ENCODE measurements at places on chromosomes 6 and 20.

- no peak for DNase-seq
Measured at GRCh38 chr6:37382994-37383765, 29.4 kb downstream of the RNF8 start.

- DNase-seq = no peak
Measured at GRCh38 chr6:107843400-107843799, 19.3 kb upstream of the SCML4 start.

DNA sequence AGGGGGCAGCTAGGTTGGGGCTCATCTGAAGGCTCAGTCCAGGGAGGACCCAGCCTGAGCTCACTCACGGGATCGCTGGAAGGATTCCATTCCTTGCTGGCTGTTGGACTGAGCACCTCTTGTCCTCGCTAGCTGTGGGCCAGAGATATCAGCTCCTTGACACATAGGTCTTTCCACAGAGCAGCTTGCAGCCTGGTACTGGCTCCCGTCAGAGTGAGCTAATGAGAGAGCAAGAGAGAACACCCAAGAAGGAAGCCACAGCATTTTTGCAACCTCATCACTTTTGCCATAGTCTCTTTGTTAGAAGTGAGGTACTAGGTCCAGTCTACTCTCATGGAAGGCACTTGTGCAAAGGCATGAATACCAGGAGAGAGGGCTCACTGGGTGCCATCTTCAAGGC, 179.9 kb downstream of the CDC5L start:
- peak; percentile 8 for DNase-seq

DNA sequence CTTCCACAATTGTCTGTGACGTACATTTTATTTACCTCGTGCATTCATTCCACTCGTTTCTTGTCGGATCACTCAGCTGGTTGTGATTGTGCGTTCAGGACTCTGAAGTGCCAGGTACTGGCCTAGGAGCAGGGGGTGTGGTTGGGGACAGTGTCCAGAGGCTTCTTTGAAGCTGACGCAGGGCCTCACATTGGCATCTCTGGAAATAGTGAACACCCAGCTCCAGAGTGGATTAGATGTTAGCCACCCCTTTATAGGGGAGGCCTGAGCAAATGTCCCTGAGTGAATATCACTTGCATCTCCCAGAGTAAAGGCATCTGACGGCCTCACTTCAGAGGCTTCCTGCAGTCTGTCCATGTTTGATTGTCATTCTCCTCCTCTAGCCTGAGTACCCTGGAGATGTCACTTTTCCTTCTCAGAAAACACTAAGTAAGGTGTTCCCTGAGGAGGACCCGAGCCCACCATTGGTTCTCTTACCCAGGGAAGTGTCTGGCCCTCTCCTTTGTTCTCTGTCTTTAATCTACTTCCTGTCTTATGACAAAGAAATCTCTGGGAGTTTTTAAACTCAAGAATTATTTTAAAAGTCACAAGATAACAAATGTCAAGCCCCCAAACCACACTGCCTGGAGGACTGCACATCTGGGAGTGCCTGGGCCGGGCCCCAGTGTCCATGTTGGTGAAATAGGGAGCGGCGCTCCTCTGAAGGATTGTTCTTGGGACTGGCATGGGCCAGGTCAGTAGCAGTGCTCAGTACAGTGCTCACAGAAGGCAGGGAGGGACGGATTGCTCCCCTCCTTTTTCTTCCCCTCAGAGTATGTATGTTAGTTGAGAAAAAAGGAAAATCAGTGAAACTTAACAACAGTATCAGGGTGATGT, 10.8 kb downstream of the STX16 start:
- no peak for DNase-seq

DNA sequence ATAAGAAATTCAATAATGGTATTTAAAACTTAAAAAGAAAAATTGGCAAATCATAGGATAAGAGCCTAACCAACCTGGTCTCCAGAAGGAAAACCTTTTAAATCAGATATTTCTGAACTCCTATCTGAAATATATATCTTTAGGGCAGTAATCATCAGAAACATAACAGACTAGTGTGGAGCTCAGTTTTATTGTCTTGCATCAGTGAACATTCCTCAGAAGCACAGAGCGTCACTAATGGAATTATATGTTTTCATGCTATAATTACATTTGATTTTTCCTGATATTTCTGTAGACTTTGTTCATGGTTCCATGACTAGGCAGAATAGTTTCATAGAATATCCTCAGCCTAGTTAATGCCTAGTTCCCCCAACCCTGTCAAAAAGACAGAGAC, 262.2 kb downstream of the EYA4 start:
- DNase-seq = no peak

- DNase-seq = no peak
Measured at GRCh38 chr20:62365814-62366369, 1.2 kb downstream of the LAMA5 start.

DNA sequence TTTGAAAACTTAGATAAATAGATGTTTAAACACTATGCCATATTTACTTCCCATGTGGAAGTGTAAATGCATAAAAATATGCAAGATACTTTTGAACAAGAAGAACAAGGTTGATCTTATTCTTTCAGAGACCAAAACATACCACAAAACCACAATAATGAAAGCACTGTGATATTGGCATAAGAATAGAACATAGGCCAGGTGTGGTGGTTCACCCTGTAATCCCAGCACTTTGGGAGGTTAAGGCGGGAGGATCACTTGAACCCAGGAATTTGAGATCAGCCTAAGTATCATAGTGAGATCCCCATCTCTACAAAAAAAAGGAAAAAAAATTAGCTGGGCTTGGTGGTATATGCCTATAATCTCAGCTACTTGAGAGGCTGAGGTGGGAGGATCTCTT, 66.5 kb downstream of the KCNS1 start:
- DNase-seq = peak; percentile 70

DNA sequence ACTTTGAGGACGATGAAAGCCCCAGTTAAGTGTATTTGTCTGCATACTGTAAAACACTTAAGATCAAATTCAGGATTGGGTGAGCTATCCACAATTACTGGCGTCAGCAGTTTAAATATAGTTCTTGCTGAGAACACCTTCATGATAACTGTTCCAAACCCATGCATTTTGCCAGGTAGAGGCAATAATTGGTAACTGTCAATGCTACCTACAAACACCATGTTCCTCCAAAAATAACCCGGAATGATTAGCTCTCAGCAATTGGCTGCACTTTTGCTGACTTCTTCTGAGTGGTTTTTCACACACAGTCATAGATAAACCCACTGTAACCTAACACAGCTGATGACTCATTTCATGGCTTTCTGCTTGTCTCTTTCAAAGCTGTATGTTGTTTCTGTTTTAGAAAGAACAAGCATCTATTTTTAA, 1358.6 kb upstream of the GJE1 start:
- DNase-seq = peak; percentile 58

GRCh38 chr6:7513529-7513928, 27.9 kb upstream of the DSP start:
- DNase-seq = no peak

- DNase-seq = no peak
Measured at GRCh38 chr6:151276112-151276740, 36.5 kb downstream of the AKAP12 start.

GRCh38 chr6:129239825-129240491, 357.0 kb downstream of the LAMA2 start:
- DNase-seq = no peak

DNA sequence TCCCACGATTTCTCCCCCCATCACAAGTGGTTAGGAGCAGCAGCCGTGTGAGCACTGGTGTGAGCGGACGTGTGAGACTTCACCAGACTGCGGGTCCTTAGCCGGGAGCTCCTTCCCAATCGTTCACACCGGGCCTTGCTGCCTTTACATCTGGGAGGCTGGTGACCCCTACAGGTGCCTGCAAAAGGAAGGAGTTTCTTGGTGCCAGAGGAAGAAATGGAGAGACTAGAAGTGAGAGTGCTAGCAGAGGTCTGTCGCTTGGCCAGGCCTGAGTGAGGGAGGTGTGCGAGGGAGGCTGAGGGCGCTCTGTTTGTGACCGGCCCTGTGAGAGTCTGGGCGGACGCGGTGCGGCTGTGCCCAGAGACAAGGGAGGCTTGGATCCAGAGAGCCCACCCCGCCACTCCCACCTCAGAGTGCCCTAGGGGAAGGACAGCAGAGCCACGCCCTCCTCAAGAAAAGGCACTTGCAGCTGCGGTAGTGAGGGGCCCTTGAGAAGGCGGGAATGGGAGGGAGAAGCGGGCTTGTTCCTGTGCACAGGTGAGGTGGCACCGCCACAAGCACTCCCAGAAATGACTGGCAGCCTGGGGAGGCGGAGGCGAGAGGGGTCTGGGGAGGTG, 10.0 kb upstream of the ARMC2 start:
- no peak for DNase-seq

DNA sequence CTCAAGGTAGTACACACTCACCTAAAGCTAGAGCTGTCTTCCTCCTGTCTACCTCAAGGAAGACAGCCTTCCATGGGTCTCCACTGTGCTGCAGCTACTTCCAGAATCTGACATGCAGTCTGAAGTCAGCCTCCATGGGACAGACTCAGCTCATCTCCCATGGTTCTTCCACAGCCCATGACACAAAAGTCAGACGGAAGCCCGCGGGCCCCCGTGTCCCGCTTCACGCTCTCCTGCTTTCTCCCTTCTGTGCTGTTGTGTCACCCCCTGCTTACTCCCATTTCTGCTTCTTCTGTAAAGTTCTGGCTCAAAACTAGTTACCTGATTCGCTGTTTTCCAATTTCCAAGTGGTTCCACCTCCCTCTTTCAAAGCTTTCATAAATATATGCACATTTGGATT, 184.5 kb downstream of the SYNE1 start:
- no peak for DNase-seq

- no peak for DNase-seq
Measured at GRCh38 chr20:6533761-6534479, 233.6 kb upstream of the BMP2 start.

- DNase-seq = no peak
Measured at GRCh38 chr6:162217811-162218493, 509.6 kb downstream of the PRKN start.

GRCh38 chr6:130743175-130743574, 84.0 kb upstream of the SMLR1 start:
- DNase-seq = no peak

- no peak for DNase-seq
Measured at GRCh38 chr20:44856442-44856841, 29.1 kb upstream of the YWHAB start.

- no peak for DNase-seq
Measured at GRCh38 chr20:43870484-43870883, 44.2 kb upstream of the TOX2 start.

DNA sequence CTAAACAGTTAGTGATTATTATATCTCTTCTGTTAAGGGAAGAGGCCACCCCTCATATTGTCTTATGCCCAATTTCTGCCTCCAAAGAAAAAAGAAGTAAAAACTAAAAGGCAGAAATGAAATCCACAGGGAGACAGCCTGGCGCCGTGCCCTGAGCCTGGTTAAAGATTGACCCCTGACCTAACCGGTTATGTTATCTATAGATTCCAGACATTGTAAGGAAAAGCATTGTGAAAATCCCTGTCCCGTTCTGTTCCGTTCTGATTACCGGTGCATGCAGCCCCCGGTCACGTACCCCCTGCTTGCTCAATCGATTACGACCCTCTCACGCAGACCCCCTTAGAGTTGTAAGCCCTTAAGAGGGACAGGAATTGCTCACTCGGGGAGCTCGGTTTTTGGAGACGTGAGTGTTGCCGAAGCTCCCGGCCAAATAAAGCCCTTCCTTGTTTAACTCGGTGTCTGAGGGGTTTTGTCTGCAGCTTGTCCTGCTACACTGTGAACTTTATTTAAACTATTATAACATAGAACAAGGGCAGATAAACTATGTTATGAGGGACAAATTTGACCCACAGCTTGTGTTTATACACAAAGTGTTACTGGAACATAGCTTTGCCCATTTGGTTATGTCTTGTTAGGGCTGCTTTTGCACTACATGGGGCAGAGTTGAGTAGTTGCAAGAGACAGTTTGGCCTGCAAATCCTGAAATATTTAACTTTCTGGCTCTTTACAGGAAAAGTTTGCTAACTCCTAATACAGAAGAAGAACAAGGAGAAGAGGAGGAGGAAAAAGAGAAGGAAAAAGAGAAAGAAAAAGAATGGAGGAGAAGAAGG, 49.6 kb downstream of the CD24 start:
- no peak for DNase-seq

GRCh38 chr6:36752187-36752885, 54.7 kb downstream of the RAB44 start:
- DNase-seq = peak; percentile 41

DNA sequence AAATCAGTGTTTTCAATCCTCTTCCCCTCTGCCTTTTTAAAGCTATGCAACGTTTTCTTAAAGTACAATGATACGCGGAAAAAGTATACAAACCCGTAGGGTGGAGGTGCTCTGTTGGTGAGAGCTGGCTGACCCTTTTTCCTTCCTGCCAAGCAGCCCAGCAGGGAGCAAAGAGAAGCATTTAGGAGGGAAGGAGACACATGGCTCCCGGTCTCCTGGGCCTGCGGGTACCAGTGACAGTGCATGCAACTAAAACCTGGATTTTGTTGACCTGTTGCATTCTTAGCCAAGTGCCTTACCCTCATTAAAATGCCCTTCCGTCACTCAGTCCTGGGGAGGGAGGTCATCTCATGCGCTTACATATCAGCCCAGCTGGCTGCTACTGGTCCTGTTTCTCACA, 87.2 kb downstream of the SLX4IP start:
- no peak for DNase-seq

- no peak for DNase-seq
Measured at GRCh38 chr6:16494793-16495192, 256.4 kb downstream of the GMPR start.

DNA sequence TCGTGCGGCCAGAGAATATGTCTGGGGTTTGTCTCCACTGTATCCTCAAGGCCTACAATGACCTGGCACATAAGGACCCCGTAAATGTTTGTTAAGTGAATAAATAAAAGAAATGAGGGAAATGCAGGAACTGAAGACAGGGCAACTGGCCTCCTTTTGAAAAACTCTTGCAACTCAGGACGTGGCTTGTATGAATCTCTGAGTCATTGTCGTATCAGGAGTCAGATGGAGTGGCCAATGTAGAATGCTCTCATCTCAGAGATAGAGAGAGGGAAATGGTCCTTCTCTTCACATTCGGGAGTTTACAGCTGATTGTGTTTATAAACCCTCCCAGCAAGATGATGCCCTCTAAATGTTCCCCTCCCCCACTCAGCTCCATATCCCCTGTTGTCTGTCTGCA, 57.1 kb downstream of the UST start:
- DNase-seq = no peak

DNA sequence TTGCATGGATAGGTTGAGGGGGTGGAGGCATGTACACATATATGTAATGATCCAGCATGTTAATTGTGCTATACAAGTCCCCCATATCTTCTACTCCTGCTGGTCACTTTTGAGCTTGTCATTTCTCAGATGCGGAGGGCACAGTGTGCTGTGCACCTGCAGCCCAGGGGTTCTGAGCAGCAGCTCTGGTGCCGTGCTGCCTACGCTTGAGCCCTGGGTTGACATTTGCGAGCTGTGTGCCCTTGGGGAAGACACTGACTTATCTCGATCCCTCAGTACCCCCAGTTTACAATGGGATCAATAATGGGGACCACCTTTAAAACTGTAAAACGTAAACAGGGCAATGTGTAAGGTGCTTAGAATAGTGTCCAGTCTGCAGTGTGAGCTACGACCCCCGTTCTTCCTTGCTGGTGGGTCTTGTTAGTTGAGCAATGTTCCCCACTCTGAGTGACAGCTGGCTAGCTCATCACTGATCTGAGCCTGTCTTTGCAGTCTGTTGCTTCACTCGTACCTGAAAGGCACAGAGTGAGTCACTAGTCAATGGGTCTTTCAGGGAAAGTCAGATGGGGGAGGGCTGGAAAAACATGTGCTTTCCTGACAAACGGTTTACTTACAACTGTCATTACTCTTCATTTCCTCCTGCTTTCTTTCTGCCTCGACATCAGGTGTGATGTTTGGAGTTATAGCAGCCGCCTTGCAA, 91.7 kb downstream of the SLC2A10 start:
- no peak for DNase-seq

- DNase-seq = no peak
Measured at GRCh38 chr6:17466707-17467106, 73.3 kb downstream of the CAP2 start.
